ENCODE measurements at places on chromosomes 7 and 10.

DNA sequence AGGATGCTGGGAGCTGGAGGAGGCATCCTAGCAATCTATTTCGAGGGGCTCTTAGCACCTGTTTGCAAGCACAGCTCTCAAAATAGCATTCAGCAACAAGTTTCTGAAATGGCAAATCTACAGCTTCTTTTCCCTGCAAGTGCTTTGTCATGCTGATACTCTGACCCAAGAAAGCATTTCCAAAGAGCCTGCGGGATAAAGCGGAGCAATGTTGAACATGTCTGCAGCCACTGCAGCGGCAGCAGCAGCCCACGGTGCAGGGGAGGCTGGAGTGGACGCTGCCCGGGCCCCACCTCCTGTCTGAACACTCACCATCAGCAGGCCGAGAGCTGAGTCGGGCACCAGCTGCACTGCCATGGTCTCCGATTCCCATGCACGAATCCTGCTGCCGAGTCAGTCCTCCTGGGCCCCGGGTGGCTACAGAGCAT lies 964 bp downstream of the FRMD4A start:
- no peak for DNase-seq

DNA sequence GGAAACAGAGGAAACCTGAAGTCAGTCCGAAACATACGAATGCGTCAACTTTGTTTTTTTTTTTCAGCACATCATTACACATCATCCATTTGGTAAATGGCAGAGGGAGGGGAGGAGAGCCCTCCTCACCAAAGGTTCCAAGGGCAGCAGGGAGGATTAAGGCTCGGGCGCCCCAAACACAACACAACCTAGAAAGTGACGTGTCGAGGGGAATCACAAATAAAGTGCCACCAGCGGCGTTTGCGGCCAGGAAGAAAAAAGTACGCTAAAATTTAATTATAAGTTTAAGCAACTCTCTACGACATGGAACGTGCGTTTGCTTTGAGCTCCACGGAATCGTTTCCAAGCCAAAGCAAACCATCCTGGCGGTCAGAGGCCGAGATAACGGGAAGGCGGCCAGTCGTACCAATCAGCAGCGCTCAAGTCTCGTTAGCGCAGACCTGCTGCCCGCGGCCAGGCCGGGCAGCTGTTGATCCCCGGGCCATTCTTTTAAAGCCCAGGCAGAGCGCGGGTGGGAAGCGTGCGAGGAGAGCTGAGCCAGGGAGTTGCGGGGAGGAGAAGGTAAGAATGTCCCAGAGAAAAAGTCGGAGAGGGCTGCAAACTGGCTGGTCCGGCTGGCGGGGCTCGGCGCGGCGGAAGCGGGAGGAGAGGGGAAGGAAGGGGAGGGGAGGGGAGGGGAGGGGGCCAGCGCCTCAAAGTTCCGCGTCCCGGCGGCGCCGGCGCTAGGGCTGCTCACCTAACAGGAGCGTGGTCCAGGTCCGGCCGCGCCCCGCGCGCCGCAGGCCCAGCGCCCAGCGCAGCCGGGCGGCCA lies 719 bp downstream of the DPY19L1 start:
- peak; percentile 4 for DNase-seq

DNA sequence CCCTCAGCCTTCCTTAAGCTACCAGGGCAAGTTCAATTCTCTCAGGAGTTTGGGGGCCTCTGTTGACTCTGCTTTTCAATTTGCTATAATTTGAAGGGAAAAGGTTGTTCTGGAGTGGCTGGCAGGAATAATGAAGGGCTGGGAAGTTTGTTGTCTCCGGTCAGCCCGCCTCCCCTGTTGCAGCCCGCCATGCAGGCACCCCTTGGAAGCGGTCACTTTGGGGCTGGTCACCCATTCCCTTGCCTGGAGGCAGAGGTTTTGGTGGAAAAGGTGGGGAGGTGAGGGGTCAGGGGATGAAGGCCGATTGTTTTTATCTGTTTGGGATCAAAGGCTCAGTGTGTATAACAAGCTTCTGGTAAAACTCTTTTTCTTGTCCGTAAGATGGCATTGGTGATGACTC lies 79.1 kb downstream of the GRK5 start:
- no peak for DNase-seq

GRCh38 chr10:113232928-113233511 lies 283.0 kb downstream of the TCF7L2 start:
- DNase-seq, result no peak

DNA sequence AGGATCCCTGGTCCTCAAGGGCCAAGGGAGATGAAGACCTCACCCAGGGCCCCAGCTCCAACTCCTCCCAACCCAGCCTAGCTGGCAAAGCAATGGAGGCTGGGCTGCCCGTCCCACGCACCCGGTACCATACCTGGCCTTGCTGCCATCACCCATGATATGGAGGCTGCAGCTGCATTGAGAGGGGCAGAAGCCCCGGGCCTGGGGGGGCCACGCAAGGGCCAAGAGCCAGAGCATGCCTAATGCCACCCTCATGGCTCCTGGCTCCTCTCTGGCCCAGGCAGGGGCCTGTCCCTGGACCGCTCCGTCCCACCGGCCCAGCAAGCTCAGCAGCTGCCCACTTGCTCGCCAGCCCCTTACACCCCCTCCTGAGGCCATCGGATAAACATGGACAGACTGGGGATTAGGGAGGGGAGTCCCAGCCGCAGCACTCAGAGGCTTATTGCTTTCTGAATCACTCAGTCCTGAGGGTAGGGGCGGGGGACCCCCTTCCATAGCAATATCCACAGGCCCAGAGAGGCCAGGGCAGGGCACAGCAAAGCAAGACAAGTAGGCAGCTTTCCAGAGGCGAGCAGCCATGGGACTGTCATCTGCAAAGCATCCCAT lies at the start of gene LRIT1:
Gene LRIT1 (minus strand): TSS at position 362 of the 606 bp plus-strand sequence. CDS start 107 bp downstream, at position 255.
- DNase-seq, result no peak

- DNase-seq, result no peak
These were observed 51.9 kb upstream of the CHST15 start for GRCh38 chr10:124145109-124145870.

GRCh38 chr10:91088300-91089140 lies 131.9 kb upstream of the PCGF5 start:
- DNase-seq, result no peak

- no peak for DNase-seq
These were observed 68.5 kb downstream of the CTBP2 start for GRCh38 chr10:125091891-125092290.

GRCh38 chr7:157434231-157434630 lies 97.4 kb downstream of the DNAJB6 start:
- no peak for DNase-seq

- no peak for DNase-seq
These were observed 346.8 kb upstream of the NFE2L3 start for GRCh38 chr7:25805027-25805687.
